ENCODE measurements at places on chromosomes 13 and 19.

DNA sequence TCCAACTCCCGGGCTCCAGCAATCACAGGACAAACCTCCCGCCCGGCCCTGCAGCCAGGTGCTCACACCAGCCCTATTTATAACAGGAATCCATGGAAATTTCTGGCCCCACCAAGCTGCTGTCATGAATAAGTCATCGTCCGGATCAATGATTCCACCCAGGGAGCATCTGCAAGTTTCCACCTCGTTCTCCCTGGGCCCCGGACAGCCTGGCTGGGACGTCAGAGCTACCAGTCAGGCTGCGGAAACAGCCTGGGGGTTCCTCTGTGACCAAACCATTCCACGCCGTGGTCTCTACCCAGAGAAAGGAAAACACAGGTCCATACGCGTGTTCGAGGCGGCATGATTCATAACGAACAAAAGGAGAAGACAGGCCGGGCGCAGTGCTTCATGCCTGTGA, 20.7 kb upstream of the PTBP1 start:
- no peak for DNase-seq

GRCh38 chr13:24224232-24224680, 63.7 kb downstream of the SPATA13 start:
- no peak for DNase-seq

- no peak for DNase-seq
Observed at GRCh38 chr13:28204690-28205443, 66.5 kb downstream of the PAN3 start.

GRCh38 chr19:48896191-48896720, 2.3 kb downstream of the TULP2 start:
- no peak for DNase-seq

- no peak for DNase-seq
Observed at GRCh38 chr13:26619358-26619757, 61.9 kb downstream of the WASF3 start.

DNA sequence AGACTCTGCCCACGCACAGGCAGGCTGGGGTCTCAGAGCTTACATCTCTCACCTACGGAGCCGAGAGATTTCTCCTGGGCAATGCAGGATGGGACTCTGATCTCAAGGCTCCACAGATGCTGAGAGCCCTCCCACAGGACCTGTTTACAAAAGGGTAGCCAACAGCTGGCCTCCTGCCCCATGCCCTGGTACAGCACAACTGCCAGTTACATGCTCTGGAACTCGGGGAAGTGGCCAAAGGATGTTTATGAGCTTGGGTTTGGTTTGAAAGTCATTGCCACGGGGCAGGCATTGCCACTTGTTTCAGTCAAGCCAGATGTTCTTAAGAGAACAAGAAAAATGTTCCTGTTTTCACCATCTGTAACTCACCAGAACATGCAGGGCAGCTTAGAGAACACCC, 3.5 kb downstream of the DHRS12 start:
- DNase-seq: peak; percentile 38

DNA sequence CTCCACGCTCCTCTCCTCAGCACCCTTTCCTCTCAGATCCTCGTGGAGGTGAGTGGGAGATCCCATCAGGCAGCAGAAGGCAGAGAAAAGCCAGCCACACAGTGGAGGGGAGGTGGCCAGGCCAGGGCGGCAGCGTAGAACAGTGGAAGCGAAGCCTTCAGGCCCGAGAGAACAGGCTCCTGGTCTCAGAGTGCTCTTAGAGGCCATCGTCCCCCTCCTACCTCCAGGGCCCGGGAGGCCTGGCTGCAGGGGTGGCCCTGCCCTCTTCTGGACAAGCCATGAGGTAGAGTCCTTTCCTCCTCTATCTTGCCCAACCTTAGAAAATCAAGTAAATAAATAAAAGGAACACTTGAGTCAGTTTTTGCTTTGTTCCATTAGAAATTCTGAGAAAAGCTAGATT, 202.0 kb downstream of the KATNAL1 start:
- DNase-seq: no peak

Measured in MV-4-11 (cell line).